Urinary bladder (tissue), 4 donors: ENCODE measurements at places on chromosomes 1 and 21. TPM values are rescaled to one million over a fixed set of nuclear protein-coding genes. Genes with fewer than 3 reads are reported as not detected.

DNA sequence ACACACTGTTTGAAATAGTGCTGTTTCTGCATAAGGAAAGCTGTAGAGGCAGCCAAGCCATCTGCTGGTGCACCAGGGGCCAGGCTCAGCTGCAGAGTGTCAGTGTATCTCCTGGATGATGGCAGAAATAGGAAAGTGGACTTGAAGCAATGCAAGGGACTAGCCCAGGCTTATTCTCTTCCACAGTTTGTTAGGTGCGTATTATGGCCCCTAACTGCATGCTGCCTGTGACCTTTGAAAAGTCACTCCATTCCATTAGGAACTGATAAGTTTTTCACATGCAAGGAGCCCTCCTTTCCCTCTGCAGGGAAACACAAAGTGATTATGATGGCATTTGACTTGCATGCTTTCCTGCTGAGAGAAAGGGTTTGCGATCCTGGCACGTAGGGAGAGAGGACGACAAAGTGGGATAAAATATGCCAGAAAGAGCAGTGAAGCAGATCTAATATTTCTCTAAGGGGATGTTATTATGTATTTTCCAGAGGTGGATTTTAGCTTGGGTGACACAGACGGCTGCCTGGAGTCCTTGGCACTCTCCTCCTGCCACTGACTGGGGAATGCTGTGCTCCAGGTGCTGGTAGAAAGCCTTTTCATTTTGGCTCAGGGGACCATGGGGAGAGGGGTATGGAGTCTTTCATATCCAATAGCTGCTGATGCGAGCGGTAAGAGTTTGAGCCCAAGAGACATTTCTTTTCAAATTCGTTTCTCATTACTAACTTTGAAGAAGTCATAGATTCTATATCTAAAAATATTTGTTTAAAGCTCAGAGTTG lies 402.1 kb upstream of the B3GALT2 start:
- no peak for DNase-seq

DNA sequence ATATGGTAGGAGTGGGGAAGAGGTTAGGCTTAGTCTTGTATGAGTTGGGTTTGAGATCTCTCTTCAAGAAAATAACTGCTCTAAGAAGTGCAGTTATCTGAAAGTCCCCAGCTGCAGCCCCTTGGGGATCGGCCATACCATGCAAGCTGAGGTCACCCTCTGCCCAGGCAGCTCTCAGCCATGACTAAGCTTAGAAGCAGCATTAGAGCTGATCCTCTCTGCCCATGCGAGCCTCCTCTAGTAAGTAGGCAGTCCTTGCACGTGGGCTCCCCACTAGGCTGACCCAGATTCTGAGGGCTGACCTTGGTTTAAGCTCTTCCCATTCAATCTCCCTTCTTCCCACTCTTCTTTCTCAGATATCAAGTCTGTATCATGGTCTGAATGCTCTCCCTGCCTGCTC lies 121.0 kb upstream of the UBE2U start:
- DNase-seq, result no peak

DNA sequence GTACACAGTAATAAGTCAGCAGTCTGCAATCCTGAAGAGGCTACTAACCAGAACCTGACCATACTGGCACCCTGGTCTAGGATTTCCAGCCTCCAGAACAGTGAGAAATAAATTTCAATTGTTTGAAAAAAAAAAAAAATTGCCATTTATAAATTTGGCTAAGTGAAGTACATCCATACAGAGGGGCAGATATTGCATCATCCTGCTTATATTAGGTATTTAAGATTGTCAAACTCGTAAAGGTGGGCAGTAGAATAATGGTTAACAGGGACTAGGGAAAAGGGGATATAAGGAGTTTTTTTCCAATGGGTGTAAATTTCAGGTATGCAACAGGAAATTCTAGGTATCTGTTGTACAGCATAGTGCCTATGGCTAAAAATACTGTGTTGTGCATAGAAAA lies 1250.9 kb downstream of the BRINP3 start:
- no peak for DNase-seq

DNA sequence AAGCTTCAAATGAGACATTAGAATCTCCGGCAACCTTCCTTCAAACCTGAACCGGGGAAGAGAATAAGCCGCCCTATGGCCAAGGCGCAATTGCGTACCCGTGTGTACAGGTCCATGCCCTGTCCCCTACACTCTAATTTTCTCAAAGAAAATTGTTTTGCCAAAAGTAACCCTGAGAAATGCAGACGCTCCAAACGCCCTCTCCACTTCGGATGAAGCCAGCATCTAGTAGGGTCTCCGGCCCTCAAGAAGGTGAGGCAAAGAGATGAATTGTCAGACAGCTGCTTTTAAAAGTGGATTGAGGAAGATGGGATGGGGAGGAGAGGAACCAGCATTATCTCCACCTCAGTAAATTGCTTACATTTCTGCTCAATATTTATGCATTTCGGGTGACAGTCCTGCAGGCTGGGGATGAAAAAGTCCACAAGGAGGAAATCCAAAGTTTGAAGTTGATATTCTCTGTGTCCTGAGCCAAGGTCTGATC lies 630 bp upstream of the LHX9 start:
- no peak for DNase-seq

DNA sequence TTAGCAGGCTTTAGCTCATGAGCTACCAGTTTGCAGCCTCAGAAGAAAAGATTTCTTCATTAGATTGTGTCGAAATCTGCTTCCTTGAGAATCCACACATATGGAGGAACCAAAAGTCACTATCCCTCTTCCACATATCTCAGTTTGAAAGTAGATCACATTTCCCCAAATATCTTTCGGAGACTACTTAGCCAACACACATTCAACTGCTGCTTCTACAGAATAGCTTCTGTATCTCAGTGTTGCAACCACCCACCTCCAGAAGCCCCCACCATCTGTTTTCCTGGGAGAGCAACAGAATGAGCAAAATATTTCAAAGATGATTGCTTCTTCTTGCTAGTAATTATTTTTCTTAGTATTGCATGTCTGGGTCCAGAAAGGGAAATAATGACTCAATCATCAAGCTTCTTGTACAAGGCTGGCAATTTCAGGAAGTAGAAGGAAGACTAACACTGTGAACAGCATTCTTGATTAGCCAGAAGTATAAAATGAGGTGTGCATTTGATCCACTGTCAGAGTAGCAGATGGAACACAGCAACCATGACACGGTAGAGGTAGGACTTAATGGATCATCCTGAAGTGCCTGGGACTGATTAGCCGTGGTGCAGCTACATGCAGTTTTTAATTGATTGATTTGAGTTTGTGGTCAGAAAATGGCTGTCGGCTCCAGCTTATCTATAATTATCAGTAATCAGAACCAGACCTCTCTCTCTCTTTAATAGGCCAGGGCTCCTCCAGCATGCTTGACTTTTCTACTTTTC lies 24.9 kb downstream of the ZC3H11B start:
- DNase-seq, result no peak

- no peak for DNase-seq
Measured at GRCh38 chr1:25586181-25586588, 30.4 kb upstream of the MAN1C1 start.

GRCh38 chr21:42694751-42695696 lies 41.6 kb downstream of the PDE9A start:
- DNase-seq, result no peak

DNA sequence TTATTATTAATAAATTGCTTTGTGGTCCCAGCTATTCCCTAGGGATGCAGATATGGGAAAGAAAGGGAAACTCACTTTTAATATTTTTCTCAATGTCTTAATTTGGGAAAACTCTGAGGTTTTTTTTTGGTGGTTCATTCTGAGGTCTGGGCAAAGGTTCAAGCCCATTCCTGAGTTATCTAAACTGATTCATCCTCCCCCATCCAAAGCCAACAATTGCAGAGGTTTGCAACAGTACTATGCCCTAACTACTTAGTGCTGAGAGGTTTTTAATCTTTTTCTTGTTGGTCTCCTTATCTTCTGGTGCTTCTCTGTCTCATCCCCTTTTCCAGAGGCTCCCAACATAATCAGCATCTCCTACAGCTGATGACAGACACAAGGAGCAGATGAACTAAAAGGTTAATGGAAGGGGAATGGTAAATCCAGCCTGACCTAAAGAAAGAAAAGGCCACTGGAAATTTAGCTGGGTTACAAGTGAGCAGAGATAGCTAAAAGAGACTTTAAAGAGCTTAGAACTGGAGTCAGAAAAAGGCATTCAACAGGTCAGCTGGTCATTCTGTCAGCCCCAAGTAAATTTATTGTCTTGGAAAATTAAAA lies 390.4 kb downstream of the TGFB2 start:
- DNase-seq, result peak; percentile 18

DNA sequence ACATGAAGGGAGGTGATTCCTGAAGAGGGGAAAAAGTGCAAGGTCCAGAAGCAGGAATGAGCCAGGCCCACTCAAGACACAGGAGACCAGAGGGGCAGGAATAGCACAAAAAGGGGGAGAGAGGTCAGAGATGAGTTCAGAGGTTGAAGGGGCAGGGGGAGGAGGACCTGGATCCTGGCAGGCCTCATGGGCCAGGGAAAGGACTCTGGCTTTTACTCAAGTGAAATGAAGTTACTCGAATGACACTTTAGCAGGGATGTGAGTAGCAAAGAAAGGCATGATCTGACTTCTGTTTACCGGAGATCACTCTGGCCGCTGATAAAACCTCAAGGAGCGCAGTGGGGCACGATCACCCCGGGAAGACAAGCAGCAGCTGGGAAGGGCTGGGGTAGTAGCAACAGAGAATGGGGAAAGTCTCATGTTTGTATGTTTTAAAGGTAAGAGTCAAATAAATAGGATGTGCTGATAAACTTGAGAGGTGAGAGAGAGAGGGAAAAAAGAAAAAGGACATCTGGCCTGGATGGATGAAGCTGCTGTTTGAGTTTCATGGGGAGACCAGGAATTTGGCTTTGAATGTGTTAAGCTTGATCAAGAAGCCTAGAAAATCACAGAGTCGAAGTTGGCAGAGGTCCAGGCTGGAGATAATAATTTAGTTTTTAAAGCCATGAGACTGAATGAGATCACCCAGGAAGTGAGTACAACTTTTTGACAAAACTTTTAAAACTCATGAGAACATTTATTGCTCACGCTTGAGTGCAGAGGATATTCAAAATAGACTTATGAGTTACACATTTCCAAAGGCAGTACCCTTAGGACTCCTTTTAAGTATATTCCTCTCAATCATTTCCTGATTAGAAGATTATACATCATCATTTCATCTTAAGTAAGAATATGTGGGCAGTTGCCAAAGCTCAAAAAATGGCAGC lies 156.0 kb downstream of the RERE start:
- DNase-seq, result peak; percentile 75

GRCh38 chr21:42414553-42414927 lies 10.8 kb downstream of the UBASH3A start:
- DNase-seq, result no peak

DNA sequence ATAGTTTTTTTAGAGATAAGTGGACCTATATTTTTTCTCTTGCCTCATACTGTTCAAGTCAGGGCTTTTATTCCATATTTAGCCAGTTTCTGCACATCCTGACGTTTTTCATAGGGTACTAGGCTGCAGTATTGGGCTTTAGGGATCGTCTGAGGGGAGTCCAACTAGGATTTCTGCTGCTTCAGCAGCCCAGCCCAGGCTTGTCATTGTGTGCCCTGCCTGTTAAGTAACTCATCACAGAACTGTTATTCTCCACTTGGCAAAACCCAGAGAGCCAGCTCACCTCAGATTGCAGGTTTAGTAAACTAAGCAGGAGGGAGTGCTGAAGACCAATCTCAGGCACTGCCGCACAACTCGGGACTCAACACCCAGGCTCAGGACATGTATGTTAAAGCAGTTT lies 2.8 kb downstream of the GALNT2 start:
- DNase-seq, result no peak

GRCh38 chr1:35554266-35555211 lies 2.7 kb downstream of the KIAA0319L start:
- no peak for DNase-seq

DNA sequence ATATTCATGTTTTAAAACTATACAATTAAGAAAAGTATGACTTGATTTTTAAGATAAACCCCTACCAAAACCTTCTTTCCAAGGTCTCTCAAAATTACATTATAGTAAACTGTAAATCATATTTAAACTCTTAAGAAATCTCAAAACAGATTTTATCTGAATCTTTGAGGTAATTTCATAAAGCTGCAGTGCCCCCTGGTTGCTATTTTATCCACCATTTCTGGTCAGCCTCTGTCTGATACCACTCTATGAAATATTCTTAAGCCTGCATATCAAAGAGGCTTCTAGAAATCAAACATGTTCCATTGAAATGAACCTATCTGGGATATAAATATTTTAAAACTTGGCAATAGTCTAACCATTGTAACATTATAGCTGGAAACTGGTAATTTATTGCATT lies 317.3 kb downstream of the COL11A1 start:
- no peak for DNase-seq

DNA sequence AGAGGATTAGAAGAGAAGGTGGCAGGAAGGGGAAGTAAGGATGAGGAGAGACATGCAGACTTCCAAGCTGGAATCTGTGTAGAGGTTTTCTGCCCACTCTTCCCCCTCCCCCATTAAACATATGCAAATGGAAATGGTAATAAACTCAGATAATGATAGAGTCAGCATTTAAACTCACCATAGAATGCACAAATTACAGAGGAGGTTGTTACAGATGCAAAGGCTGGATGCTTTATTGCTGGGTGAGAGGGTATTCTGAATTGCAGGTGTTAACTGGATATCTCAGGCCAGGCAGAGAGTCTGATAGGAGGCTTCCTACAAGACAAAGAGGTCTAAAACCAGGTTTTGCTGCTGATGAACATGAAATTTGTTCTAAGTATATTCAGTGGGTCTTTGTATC lies 372.5 kb downstream of the SEC16B start:
- DNase-seq, result no peak

DNA sequence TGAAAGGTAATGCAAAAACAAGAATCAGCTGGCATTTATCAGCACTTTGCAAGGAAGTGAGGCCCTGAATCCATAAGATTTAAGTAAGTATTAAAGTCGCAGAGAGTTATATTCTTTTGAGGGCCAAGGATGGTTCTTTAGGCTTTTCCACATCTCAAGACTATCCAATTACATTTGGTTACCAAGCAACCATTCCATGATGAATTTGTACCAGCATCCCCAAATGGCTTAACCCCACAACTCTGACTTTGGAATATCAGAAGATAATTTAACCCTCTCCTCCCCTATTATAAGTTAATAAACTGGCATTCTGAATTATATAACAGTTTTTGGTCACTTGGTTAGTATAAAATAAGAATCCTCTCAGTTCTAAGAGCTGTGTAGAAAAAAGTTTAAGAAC lies 2.8 kb downstream of the PHTF1 start:
- DNase-seq, result no peak

KRTAP15-1 gene
- not detected for polyA plus RNA-seq

ADCY10 gene
- 0.06 TPM for polyA plus RNA-seq

SCNM1 gene
- polyA plus RNA-seq, result 49.5 TPM

SPATA21 gene
- polyA plus RNA-seq, result 0.29 TPM

HSD3B1 gene
- polyA plus RNA-seq, result not detected

HNRNPCL2 gene
- polyA plus RNA-seq, result not detected

DPYD gene
- 24.7 TPM for polyA plus RNA-seq

HNRNPCL1 gene
- not detected for polyA plus RNA-seq

DMBX1 gene
- polyA plus RNA-seq, result not detected
